Aorta (tissue), 5 donors: ENCODE measurements at places on chromosomes 13 and 19. TPM values are rescaled to one million over a fixed set of nuclear protein-coding genes. Genes with fewer than 3 reads are reported as not detected.

Gene GNG7
- total RNA-seq: 6.0 TPM

Gene ZSWIM9
- 10.3 TPM for total RNA-seq

Gene FLT1
- total RNA-seq: 62.8 TPM

Gene RPL13A
- total RNA-seq: 1,716 TPM

Gene CCDC169
- 0.55 TPM for total RNA-seq

Gene KASH5
- not detected for total RNA-seq

Gene PALM
- 75.1 TPM for total RNA-seq

Gene CRLF1
- 34.3 TPM for total RNA-seq

Gene FAM124A
- total RNA-seq: 7.2 TPM

Gene CEACAM19
- total RNA-seq: 12.7 TPM

Gene ZNF350
- total RNA-seq: 13.2 TPM

Gene KRI1
- total RNA-seq: 18.9 TPM

- H3K4me3 ChIP-seq: no peak overlapping the region
- no peaks in the 10 kb centered on the region for H3K27me3 ChIP-seq
- no peak for DNase-seq
- H3K4me1 ChIP-seq: no peaks in the 10 kb centered on the region
- H3K27ac ChIP-seq: no peak overlapping the region
- H3K36me3 ChIP-seq: no peaks in the 10 kb centered on the region
Observed at GRCh38 chr13:79621449-79621848, 140.5 kb downstream of the NDFIP2 start.

DNA sequence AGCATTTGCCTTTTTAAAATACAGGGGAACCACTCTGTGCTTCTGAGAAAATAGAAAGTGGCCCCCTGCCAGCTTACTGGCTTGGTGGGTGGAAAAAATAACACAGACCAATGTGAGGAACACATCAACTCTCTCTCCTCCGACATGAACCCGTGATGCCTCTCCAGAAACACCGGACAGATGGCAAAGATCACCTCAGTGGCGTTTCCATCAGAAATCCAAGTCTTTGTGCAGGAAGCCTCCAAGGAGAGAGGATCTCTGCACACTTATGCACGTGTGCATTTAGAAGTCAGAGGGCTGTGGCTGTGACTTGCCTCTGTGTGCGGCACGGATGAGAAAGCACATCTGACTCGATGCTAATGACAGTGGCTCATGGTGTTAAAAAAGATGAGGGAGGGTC is 112.3 kb upstream of the KLF12 start:
- H3K27me3 ChIP-seq: no peaks in the 10 kb centered on the region
- DNase-seq: peak; percentile 40
- H3K27ac ChIP-seq: no peak overlapping the region
- no peaks in the 10 kb centered on the region for H3K4me1 ChIP-seq
- H3K36me3 ChIP-seq: no peaks in the 10 kb centered on the region

DNA sequence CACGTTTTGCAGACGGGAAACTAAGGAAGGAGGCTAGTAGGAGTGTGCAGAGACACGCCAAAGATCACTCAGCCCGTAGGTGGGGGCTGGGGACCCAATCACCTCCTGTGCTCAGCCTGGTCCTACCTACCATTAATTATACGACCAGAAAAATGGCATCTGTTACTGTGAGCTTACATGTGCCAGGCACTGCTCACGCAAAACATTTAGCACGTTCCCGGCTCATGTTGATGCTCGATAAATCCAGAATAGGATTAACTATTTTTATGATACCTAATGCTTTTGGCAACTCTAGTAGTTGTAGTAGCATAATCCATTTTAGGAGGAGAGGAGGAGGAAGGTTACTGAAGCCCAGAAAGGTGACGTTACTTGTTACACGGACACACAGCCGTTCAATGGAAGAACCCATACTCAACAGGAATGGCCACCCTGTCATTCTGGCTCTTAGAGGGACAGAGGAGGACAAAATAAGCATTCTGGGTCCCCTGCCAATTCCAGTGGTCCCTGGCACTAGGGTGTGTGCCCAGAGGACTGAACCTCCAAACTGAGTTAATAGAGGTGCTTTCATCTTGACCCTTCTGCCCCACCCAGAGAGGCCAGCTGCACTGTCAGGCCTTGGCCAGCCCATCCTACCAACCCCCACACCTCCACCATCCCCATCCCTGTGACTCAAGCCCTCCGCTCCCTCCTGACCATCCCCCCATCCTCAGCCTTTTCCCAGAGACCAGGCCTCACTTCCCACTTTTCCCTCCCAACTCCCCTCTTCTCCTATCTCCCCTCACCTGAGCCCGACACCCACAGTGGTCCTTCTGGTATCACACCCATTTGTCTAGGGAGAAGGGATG is 5.0 kb upstream of the EML2 start:
- no peaks in the 10 kb centered on the region for H3K36me3 ChIP-seq
- H3K4me3 ChIP-seq: no peak overlapping the region
- H3K4me1 ChIP-seq: no peaks in the 10 kb centered on the region

- H3K27ac ChIP-seq: no peak overlapping the region
- H3K4me1 ChIP-seq: no peaks in the 10 kb centered on the region
- no peaks in the 10 kb centered on the region for H3K36me3 ChIP-seq
- no peak overlapping the region for H3K4me3 ChIP-seq
- H3K27me3 ChIP-seq: no peaks in the 10 kb centered on the region
Observed at GRCh38 chr13:113976711-113977684, 3.1 kb upstream of the C13orf46 start.

DNA sequence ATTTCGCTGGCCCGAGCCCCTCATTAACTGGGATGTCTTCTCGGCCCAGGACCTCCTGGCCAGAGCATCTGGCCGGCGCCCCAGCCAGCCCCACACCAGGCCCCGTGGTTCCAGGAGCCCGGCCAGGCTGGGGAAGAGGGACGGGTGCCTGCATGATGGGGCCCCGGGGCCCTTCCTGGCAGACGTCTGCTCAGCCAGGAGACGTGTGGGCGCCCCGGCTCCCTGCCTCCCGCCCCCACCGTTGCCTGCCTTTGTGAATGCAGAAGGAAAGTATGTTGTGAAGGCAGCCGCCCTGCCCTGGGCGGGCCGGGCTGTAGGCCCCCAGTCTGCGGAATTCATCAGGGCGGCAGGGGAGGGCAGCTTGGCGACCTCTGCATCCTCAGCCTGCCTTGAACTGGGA is 4.4 kb upstream of the COMP start:
- H3K4me3 ChIP-seq: no peak overlapping the region
- H3K27ac ChIP-seq: no peak overlapping the region
- no peaks in the 10 kb centered on the region for H3K4me1 ChIP-seq
- peak; percentile 78 for DNase-seq
- no peaks in the 10 kb centered on the region for H3K36me3 ChIP-seq

DNA sequence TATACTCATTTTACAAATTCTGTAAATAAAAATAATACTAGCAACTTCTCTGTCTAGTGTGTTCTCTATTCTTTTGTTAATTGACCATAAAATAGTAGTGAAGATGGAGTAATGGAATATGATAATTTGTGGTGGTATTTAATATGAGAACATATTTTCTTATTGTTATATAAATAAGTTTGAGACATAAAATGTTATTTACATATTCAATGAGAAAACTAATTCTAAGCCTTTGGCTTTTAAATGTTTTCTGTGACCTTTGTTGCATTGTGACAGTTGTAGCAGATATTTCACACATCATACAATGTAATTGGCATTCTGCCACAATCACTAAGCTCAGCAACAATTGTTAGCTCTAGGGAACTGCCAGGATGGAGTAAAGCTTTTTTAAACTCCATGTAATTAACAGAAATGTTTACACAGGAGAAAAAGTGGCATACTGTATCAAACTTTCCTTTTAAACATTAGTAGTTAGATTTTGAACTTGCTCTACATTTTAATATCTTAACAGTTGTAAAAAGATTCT is 562.1 kb upstream of the PCDH9 start:
- H3K4me1 ChIP-seq: no peaks in the 10 kb centered on the region
- H3K27ac ChIP-seq: no peak overlapping the region
- no peak for DNase-seq
- H3K4me3 ChIP-seq: no peak overlapping the region
- H3K36me3 ChIP-seq: no peaks in the 10 kb centered on the region

- H3K27ac ChIP-seq: no peak overlapping the region
- H3K27me3 ChIP-seq: no peaks in the 10 kb centered on the region
- no peaks in the 10 kb centered on the region for H3K4me1 ChIP-seq
- no peak overlapping the region for H3K4me3 ChIP-seq
- no peak for DNase-seq
Observed at GRCh38 chr19:51417810-51418157, 342 bp upstream of the SIGLEC10 start.

DNA sequence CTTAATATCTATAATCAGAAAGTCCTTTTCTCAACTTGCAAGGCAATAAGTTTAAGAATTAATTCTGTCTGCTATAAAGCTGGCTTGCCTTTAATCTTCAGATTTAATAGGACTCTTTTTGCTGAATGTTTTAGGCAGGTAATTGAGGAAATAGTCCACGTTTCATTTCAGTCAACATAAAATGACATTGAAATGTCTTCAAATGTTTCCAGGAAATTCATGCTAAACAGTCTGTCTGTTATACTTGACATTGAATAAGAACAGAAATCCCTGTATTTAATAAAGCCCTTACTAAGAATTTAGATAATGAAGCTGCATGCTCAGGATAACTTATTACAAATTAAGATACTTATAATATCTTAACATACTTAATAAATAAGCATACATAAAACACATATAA is 84.2 kb downstream of the PCDH9 start:
- H3K4me3 ChIP-seq: no peak overlapping the region
- no peaks in the 10 kb centered on the region for H3K4me1 ChIP-seq
- H3K36me3 ChIP-seq: no peaks in the 10 kb centered on the region

DNA sequence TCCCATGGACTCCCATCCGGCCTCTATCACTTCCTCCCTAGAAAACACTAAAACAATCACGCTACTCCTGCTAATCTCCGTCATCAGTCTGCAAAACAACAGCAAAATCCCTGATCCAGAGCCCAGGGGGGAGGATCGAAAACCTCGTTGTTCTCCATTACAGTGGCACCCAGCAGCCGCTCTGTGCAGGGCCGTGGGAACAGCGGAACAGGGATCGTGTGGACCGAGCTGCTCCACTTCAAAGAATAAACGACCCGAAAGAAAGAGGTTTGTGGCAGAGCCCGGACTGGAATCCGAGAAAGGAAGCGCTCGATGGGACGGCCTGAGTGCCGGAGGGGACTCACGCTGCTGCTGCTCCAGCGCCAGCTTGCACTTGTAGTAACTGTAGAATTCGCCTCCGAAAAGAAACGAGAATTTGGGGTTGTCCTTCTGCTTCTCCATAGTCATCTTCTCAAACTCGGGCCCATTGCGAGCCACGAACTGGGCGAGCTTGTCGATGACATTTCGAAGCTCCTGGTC is 652 bp downstream of the CHERP start:
- no peak for DNase-seq
- H3K27ac ChIP-seq: no peak overlapping the region
- H3K4me3 ChIP-seq: peak overlapping the region; percentile 80
- peaks cover 2% of the 10 kb centered on the region for H3K36me3 ChIP-seq
- H3K4me1 ChIP-seq: no peaks in the 10 kb centered on the region

DNA sequence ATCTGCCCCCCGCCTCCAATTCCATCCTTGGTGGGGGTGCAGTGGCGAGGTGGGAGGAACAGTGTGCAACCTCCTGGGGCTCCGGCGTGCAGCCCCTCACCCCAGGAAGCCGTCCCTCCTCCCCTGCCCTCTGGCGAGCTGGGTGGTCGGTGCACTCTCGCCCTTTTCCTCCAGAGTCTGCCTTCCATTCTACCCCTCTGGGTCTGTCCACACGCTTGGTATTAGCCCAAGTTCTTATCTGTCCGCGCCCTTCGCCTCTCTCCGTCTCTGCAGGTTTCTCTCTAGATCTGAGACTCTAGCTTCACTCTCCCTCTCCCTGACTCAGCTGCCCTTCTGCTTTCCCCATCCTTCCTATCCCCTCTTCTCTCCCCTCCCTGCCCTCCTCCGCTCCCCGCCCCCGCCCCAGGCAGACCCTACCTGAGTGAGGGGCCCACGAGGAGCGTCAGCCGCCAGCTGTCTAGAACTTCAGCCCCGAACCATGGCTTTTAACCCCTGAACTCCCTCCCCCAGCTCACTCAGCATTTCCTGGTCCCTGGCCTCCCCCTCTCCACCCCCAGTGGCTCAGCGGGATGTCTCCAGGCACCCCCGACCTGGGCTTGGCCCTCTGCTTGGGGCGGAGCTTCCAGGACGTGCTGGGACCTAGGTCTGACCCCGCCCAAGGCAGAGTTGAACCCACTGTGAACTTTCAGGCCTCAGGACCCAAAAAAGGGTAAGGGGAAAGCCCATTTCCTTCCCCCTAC is 499 bp upstream of the KLK13 start:
- H3K4me1 ChIP-seq: no peaks in the 10 kb centered on the region
- DNase-seq: no peak
- H3K27me3 ChIP-seq: no peaks in the 10 kb centered on the region
- no peaks in the 10 kb centered on the region for H3K36me3 ChIP-seq

GRCh38 chr13:112177450-112178288 is 110.7 kb downstream of the SOX1 start:
- DNase-seq: no peak
- H3K27ac ChIP-seq: no peak overlapping the region
- no peaks in the 10 kb centered on the region for H3K36me3 ChIP-seq
- no peaks in the 10 kb centered on the region for H3K27me3 ChIP-seq
- no peaks in the 10 kb centered on the region for H3K4me1 ChIP-seq

DNA sequence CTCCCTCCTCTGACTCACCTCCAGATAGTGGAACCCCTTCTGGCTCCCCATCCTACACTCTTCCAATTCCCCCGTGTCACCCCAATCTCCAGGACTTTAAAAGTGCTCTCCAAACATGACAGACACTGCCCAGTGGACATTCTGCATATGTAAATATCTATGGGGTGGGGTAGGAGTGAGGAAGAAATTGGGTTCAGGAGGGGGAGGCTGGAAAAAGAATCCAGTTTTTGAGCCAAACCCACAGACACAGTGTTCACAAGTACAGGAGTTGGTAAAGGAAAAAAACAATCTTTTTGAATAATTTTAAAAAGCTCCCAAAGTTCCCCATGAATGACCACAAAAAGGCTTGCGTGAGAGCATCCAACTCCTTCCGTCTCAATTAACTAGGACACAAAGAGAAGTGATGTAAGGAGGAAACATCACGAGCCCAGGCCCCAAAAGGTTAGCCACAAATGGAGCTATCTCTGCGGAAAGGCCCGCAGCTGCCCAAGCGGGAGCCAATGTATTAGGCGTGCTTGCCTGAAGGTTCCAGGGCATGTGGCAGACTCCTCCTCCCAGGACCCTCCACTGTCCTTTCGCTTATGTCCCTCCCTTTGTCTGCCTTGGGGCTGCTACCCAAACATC is 18.0 kb downstream of the ZC3H4 start:
- no peak overlapping the region for H3K4me3 ChIP-seq
- H3K27me3 ChIP-seq: no peaks in the 10 kb centered on the region
- H3K27ac ChIP-seq: no peak overlapping the region
- no peaks in the 10 kb centered on the region for H3K36me3 ChIP-seq
- no peaks in the 10 kb centered on the region for H3K4me1 ChIP-seq
- DNase-seq: no peak

DNA sequence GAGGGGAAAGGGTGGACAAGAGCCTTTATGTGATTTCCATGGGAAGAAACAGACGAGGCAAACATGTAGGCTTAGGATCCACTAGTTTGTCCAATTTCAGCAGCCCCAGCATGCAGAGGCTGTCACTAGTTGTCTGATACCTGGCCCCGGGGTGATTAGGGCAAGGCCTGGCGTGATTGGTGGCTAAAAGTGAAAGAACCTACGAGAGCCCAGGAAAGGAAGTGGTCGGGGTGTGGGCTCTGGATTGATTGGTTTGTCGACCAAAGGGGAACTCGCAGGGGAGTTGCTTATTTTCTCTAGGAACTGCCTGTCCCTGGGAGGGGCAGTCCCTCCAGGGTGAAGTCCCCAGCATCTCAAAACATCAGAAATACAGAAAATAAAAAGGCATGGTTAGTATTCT is 64.2 kb upstream of the UQCRFS1 start:
- H3K36me3 ChIP-seq: no peaks in the 10 kb centered on the region
- H3K27ac ChIP-seq: no peak overlapping the region
- no peaks in the 10 kb centered on the region for H3K27me3 ChIP-seq

- H3K4me1 ChIP-seq: no peaks in the 10 kb centered on the region
- H3K4me3 ChIP-seq: no peak overlapping the region
- no peak for DNase-seq
Observed at GRCh38 chr19:17256130-17256529, 8.4 kb downstream of the USHBP1 start.
